Daoy (cell line): ENCODE measurements at places on chromosomes 3 and 15. TPM values are rescaled to one million over a fixed set of nuclear protein-coding genes. Genes with fewer than 3 reads are reported as not detected.

- peak; percentile 90 for DNase-seq
Observed at GRCh38 chr3:191774485-191774884, 313.5 kb downstream of the PYDC2 start.

- DNase-seq, result no peak
Observed at GRCh38 chr15:68345481-68345880, 67.9 kb downstream of the FEM1B start.

GRCh38 chr15:36608180-36608579, 28.8 kb downstream of the CDIN1 start:
- no peak for DNase-seq

Gene SLC28A1
- total RNA-seq, result not detected in 2 replicates

GRCh38 chr3:42500091-42500490, 2.4 kb upstream of the VIPR1 start:
- peak; percentile 61 for DNase-seq

DNA sequence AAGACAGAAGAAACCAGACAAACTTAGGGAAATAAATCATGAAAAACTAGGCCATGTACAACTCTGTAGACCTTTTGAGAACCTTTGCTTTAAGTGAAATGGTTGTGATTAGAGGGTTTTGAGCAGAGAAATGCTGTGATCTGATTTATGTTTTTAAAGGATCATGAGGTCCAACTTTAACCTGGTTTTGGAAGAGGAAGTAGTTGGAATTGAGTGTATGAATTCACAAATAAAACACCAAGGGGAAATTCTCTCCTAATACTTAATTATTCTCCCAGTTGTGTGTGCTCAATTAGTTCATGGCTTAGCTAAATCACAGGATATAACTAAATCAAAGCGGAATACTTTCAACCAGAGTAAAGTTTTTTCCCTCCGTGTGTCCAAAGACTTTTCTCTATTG, 45.5 kb upstream of the MCF2L2 start:
- DNase-seq, result no peak

GRCh38 chr3:87206635-87207034, 20.5 kb upstream of the CHMP2B start:
- DNase-seq, result no peak

- DNase-seq, result no peak
Observed at GRCh38 chr3:136277634-136278033, 27.5 kb downstream of the PCCB start.

Gene MDFIC2
- not detected in 2 replicates for total RNA-seq
